ENCODE measurements at places on chromosomes 3 and 15.

GRCh38 chr3:42503957-42504333 lies 1.5 kb downstream of the VIPR1 start:
- DNase-seq = no peak

DNA sequence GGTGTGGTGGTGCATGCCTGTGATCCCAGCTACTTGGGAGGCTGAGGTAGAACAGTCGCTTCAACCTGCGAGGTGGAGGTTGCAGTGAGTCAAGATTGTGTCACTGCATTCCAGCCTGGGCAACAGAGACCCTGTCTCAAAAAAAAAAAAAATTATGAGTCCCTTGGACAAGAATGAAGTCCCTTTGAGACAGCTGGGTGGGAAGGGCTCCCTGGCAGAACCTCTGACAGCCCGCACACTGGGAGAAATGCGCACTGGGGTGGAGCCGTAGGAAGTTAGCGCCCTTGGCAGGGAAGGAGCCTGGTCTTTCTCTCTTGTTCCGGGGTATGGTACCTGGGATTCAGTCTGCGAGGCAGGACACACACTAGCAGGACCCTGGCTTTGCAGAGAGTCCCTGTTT lies 51.4 kb downstream of the SLC30A4 start:
- no peak for DNase-seq

DNA sequence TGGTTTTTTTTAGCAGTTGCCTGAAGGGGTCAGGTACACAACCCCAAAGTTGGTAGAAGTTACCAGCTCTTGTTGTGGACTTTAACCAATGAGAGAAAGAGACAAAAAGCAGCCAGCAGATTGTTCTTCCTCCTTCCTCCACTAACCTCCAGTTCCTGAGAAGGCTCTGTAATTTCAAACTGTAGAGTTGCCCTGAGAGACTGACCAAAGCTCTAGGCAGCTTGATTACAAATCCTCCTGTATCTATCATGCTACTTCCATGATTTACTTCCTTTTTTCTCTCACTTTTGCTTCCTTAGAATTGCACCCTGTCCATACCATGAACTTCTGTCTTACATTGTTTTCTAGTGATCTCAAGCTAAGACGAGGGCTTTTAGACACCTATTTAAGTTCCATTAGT lies 29.2 kb downstream of the NSUN3 start:
- peak; percentile 55 for DNase-seq

GRCh38 chr3:171806200-171807128 lies 3.8 kb downstream of the PLD1 start:
- peak; percentile 50 for DNase-seq

DNA sequence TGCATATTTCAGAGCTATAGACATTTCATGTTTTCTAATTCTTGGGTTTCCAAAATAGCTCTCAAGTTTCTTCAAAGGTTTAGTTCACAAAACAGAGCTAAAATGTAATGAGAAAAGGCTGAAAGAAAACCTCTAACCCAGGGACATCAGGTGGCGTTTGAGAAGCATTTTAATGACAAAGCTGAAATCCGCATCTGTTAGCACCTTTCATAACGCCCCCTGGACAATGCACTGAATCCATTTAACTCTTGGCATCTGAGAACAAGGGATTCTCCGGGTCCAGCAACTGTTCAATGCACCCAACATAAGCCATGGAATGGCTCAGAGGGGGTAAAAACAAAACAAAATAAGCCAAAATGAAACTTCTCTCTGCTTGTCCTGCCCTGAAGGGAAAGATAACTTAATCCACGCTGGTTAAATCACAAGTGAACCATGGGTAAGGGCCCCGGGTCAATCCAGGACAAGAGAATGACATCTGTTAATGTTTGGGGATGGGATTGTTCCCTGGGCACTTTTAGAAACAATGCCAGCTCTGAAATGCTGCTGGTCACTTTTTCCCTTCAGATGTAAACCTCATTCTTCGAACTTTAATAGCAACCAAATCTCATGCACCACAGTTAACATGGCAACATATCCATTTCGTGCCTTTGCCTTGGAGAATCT lies 466.2 kb upstream of the ADAMTS9 start:
- no peak for DNase-seq

DNA sequence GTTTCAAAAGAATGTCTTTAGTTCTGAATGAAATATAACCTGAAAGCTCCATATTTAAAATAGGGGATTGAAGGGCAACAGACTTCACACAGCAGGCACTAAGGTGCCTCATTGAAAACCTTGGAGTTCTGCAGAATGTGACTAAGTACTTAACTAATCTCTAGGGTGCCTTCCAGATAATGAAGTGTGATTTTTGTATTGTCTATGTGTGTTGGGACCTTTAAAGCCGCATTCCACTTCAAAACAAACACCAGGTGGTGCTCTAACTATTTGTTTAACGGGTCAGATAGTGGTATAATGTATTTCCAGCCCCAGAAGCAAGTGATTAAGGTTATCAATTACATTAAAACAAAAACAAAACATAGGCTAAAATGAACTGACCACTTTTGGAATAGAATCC lies 28.0 kb downstream of the TFG start:
- DNase-seq = peak; percentile 20

DNA sequence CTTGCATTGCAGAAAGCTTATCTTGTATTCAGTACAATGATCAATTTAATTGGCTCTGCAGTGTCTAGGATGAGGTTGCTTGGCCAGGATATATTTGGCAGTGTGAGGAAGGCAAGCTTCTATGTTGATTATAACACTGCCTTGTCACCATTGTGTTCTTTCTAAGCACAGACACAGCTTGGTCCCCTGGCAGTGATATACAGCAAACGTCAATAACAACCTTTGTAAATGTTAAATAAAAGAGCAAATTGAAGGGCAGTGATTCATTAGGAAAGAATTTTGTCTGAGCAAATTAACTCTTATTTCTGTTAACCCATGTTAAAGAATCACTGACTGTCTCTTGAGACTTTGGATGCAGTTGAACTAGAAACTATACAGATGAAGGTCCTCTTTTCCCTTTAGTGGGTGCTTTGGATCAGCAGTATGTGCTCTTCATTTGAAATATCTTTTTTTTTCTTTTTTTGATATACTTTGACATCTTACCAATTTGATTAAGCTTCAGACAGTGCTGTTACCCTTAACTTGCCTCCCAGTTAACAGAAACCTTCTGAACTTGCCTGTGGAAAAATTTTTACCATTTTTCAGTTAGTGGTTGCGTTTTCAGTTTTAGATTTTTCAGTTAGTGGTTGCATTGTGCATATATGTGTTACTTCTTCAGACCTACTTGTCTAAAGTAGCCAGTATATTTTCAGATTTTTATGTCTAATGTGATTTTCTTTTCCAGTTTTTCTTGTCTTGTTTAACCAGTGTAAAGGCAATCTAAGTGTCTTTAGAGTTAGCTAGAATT lies 199.8 kb downstream of the TCF12 start:
- no peak for DNase-seq

- no peak for DNase-seq
Observed at GRCh38 chr3:62187022-62187431, 186.3 kb downstream of the FEZF2 start.

DNA sequence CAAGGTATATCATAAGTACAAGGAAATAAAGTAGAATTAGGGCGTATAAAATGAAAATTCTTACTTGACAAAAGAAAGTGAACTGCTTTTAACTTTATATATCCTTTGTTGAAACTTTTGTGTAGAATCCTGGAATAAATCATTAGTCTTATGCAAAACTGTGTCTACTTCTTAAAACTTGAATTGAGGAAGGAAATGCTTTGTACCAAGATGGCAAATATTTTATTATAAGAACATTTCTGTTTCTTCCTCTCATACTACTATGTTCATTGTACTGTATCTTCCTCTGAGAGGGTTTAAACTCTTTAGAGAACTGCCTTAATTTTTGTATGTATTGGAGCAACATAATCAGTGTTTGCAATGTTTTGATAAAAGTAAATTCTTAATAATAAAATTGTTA lies 42.0 kb downstream of the RASA2 start:
- DNase-seq = no peak

- DNase-seq = no peak
Observed at GRCh38 chr15:100692671-100693070, 90.3 kb downstream of the ASB7 start.

GRCh38 chr3:46183330-46183729 lies 24.8 kb downstream of the CCR1 start:
- peak; percentile 55 for DNase-seq

DNA sequence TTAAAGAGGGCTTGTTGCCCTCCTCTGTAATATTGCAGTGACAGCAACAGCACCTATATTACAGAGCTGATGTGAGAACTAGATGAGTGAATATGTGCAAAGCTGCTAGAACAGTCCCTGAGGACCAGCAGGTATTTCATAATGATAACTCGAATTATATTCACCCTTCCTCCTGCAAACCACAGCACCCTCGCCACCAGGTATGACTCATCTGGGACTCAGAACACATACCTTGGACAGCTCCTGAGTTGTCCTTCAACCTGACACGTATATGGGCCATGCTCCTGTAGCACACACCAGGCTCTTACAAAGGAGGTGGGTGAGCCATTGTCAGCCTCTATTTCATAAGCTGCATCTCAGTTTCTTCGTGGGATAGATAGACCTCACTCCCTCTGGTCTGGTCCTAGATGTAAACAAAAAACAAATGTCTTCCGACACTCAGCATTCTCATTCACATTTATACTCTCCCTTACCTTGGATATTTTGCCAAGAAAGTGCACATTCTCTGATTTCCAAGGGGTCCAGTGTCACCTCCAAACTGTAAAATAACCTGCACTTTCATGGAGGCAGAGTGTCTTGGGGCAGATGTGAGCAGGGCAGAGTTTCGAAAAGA lies 124.5 kb downstream of the TLE3 start:
- DNase-seq = peak; percentile 21

- DNase-seq = no peak
Observed at GRCh38 chr15:37819191-37819590, 115.2 kb upstream of the TMCO5A start.

- no peak for DNase-seq
Observed at GRCh38 chr15:89198934-89199333, 22.4 kb downstream of the RLBP1 start.

Measured in suppressor macrophage treated with lipopolysaccharide for 1 hour (primary cell).